Stimulated activated CD8-positive, alpha-beta memory T cell treated with anti-CD3 and anti-CD28 coated beads, Interleukin-2, amount 100 ng/mL, for 1 hour (primary cell): ENCODE measurements at places on chromosomes 16 and 17.

GRCh38 chr16:74268372-74268782 is 28.2 kb upstream of the PSMD7 start:
- no peak for DNase-seq

DNA sequence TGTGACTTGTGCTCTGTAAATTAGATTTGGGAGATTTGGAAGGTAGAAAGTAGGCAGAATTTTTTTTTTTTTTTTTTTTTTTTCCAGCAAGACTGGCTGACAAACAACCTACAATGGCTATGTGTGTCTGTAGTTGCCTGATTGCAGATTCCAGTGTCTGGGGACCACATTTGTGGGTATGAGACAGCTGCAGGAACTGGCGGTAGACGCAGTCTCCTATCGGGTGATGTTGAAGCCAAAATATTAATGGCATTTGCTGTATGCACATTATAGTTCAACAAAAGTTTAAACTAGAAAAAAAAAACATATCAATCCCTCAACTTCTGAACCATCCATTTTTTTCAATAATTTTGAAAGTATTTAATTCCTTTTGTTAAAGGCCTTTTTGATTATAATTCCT is 665.2 kb downstream of the TOX3 start:
- no peak for DNase-seq

GRCh38 chr16:82594114-82594513 is 32.7 kb upstream of the CDH13 start:
- no peak for DNase-seq

GRCh38 chr17:44335968-44336367 is 9.1 kb upstream of the GRN start:
- no peak for DNase-seq

- DNase-seq: no peak
Measured at GRCh38 chr16:48373258-48374029, 11.8 kb downstream of the SIAH1 start.

DNA sequence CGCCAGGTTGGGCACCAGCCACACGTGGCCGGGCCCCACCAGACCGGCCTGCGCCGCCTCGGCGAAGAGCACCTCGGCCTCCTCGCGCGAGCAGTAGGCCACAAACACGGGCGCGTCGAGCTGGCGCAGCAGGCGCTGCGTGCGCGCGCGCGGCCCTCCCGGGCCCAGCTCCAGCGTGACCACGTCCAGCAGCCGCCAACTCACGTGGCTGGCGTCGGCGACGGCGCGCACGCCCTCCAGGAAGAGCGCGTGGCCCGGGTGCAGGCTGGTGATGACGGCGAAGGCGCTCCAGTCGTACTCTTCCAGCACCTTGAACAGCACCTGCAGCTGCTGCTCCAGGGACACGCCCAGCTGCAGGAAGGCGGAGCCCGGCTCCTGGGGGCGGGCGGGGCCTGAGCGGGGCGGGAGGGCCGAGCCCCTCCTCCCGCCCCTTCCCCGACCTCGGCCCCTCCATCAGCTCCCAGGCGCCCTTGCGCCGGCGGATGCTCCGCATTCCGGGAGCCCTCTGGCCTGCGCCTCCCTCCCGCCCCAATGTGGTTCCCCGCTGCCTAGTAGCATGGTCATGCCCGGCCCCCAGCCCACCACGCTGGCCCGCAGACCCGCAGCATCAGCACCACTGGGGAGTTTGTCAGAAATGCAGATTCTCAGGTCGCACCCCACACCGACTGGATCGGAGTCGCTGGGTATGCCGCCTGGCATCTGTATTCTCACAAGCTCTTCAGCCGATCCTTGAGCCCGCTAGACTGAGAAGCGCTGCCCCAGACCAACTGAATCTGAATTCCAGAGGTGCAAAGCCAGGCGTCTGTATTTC is 7.2 kb downstream of the GRIN2C start:
- DNase-seq: peak; percentile 24

- DNase-seq: no peak
Measured at GRCh38 chr17:36932694-36933511, 4.4 kb upstream of the LHX1 start.

- no peak for DNase-seq
Measured at GRCh38 chr17:67469208-67469980, 92.3 kb downstream of the PITPNC1 start.

DNA sequence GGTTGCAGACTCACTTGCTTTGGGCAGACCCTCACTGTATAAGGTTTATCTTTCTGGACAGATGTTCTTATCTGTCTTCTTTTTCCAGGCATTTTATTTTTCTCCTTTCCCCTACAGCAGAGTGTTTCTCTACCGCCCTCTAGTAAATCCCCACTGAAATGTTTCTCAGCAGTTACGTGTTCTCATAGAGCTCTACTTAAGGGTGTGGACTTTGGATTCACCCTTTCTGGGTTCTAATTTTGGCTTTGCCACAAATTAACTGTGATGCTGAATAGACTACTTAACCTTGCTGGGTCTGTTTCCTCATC is 2.0 kb downstream of the ADAT1 start:
- no peak for DNase-seq

DNA sequence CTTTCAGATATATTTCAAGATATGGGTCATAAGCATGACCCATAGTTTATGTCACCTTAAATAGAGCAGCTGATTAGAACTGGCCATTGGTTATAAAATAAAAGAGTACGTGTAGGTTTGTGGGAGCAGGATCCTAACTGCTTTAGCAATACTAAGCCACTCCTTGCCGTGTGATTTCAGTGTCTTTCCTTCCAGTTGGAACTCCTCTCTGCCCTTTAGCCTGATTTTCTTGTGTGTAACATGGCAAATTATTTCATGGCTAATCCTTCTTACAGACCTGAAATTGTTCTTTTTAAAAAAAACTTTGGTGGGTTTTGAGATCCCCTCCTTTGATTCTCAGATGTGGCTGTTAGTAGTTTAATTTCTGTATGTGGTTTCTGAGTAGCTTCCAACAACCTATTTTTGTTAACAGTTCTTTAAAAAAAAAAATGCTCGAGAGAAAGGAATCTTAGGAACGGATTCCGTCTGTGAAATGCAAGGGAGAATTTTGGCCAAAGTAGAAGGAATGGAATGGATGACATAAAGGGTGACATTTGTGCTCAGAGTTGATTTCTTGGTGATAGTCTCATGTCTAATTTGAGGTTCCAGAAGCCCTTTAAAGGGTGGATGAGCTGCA is 39.9 kb downstream of the DHRS7B start:
- DNase-seq: no peak

DNA sequence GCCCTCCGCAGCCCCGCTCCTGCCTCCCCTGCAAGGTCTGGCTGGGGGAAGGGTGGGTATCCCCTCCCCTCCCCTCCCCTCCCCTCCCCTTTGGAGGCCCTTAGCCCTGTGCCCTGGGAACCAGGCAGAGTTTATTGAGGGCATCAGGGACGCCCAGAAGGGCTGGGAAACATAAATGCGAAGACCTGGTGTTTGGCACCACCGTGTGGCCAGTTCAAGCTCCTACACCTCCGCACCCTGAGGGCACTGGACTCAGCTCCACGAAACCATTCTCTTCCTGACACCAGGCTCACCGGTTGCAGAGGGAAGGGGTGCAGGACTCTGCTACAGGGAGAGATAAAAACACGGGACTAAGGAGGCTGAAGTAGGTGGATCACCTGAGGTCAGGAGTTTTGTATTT is 1.0 kb upstream of the AIPL1 start:
- DNase-seq: peak; percentile 39

GRCh38 chr17:46732754-46733398 is 85.6 kb downstream of the WNT3 start:
- DNase-seq: no peak

- no peak for DNase-seq
Measured at GRCh38 chr17:32161029-32161428, 18.7 kb downstream of the RHOT1 start.

DNA sequence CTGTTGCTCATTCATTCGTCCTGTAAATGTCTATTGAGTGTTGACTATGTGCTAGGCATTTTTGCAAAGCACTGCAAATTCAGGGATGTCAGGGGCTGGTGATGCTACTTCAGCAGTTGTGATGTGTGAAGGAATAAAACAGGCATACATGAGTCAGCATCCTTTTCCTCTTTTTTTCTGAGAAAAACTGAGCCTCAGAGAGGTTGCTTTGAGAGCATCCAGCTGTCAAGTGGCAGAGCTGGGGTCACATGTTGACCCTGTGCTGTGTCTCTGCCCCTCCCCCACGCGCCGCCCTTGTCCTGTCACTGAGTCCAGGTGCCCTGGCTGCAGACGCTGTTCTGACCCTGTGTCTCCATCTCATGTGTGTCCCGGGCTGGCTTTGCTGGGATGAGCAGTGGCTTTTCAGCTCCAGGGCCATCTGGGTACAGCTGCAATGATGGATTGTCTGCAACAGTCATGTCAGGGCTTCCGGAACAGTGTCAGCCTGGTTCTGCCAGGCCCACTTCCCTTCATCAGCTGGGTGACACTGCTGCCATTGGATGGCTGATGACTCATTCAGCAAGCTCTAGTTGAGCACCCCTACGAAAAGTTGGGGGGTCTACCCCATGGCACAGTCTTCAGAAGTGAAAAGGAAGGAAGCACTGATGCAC is 14.9 kb downstream of the SEC14L5 start:
- no peak for DNase-seq

GRCh38 chr16:19909750-19910322 is 25.2 kb upstream of the GPRC5B start:
- DNase-seq: no peak

DNA sequence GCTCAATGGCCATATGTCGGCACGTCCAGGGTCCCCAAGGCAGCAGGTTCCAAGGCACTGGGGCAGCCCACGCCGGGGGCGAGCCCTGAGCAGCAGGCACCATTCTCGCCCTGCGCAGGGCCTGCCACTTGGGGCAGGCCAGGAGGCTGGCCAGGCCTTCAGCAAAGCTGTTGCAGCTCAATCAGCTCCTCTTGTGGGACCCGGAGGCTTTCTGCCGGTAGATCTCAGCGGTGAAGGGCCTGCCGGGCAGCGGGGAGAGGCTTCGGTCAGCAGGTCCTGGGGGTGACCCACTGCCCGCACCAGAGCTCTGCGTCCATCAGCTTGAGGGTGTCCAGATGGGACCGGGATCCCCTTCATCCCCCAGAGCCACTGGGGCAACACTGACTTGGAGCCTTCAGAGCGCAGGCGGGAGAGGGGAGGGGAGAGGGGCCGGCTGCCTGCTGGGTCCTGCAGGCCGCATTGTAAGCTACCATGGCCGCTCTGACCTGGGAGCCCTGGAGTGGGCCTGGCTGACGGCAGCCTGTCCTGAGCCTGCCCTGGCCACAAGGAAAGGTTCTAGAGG is 9.5 kb upstream of the RASD1 start:
- no peak for DNase-seq

GRCh38 chr17:52895272-52895671 is 736.8 kb upstream of the CA10 start:
- no peak for DNase-seq

GRCh38 chr17:79629548-79630049 is 18.7 kb upstream of the RBFOX3 start:
- no peak for DNase-seq

DNA sequence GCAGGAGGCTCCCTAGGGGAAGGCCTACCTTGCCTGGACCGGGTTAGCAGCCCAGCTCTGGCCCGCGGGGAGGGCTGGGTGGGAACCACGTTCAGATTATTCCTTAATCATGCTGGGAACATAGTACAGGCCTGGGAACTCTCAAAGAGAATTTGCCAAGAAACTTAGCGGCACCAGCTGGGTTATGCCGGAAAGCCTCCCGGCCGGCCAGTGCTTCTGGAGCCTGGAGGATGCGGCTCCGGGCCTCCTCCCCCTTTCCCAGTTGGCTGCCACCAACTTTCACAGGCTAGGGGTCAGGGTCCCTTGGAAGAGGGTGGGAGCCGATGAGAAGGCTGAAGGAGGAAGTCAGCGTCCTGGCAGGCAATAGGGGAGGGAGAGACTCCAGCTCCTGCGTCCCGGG is 10.8 kb downstream of the NGFR start:
- DNase-seq: no peak

DNA sequence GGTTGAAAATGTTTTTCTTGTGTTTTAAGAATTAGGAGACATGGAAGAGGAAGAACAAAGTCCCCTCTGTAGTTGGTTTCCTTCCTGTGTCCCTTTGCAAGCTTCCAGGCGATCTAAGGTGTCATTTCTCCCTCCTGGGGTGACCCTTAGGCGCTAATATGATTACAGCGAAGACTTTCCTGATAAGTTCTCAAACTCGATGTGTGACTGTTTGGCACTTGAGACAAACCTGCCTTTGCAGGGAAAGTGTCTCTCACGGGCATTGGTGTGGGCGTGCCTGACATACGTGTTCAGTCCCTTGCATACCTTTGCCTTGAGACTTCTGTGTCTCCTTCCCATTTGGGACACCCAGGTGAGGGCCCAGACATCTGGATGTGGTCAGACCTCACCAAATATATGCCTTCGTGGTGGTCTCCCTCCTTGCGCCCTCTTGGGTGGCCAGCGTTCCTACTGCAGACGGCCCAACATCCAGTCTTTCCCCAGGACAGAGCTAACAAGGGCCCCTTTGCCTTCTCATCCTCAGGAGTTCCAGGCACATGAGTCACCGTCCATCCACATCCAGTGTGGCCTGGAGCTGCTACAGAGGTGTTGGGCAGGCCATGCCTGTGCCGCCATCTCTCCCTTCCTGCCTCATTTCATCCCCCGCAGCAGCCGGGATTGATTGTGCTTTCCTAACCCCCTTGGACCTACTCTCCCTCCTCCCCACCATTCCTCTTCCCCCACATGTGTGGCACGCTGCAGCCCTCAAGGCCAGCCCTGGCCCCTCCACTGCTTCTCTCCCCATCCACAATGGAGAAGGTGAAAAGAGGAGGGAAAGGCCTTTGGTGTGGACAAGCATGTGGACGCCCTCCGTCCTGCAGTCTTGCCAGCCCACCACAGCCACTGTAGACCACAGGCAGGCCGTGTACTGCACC is 3.1 kb upstream of the JPT2 start:
- DNase-seq: no peak

GRCh38 chr16:75230471-75231110 is 11.8 kb downstream of the CTRB1 start:
- no peak for DNase-seq

DNA sequence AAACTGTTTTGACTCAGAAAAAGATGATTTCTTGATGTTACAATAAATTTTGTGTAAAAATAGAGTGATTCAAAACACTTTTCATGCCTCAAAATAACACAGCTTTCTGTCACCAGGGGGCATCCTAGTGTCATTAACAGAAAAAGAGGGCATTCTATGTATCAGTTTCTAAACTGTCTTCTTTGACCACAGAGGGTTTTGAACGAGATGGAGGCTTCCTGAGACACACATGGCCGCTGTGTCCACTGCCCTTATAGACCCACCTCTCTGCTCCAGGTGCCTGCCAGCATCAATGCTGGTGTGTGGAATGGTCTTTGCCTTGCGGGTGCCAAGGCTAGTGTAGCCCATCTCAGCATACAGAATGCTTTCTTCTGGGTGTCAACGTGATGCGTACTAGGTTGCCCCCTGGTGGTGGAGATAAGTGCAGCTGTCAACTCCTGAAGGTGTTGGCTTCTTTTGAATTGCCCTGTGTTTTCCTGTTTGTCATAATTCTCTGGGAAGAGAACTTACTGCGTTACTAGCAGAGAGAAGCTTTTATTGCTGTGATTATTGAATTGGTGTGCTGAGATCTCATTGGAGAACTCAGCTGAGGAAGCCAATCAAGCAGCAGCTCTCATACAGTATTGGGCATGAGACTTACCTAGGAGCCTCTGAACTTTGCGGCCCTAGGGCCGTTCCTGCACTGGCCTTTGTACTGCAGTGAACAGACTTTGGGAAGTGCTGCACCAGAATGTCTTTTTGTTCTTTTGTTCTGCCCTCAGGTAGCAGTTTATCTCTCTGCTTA is 38.6 kb downstream of the USP10 start:
- peak; percentile 38 for DNase-seq
